ENCODE measurements at places on chromosomes 13 and 19. TPM values are rescaled to one million over a fixed set of nuclear protein-coding genes. Genes with fewer than 3 reads are reported as not detected.

DNA sequence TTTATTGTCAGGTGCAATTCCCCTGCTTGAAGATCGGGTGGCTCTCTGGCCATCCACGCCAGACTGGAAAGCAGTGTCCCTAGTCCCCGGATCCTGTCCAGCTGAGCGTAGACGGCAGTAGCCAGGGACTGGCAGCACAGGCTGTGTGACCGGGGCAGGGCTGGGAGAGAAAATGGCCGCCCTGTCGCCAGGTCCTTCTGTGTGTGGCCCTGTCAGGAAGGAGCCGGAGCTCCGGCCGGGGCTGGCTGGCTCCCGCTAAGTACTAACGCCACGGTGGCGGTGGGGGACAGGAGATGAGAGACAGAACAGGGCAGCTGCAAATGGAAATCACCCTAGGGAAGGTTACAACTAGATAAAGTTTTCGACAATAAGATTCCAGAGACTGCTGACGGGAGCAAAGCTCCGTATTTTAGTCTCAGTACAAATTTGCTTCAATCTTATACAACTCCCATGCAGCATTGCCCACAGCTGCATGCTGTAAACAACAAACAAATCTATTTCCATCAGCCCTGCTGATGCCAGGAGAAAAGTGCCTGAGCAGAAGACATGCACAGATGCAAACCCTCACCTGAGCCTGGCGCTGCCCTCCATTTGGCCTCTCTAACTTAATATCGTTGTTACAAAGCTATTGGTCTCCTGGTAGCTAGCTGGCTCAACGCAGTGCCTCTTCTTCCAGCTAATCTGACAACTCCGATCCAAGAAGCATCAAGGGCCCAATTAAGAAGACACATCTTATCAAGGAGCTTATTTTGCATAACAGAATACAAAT is 253.0 kb downstream of the TSHZ3 start:
- no peak for DNase-seq

F2RL3 gene
- 7.0 TPM for total RNA-seq

DNA sequence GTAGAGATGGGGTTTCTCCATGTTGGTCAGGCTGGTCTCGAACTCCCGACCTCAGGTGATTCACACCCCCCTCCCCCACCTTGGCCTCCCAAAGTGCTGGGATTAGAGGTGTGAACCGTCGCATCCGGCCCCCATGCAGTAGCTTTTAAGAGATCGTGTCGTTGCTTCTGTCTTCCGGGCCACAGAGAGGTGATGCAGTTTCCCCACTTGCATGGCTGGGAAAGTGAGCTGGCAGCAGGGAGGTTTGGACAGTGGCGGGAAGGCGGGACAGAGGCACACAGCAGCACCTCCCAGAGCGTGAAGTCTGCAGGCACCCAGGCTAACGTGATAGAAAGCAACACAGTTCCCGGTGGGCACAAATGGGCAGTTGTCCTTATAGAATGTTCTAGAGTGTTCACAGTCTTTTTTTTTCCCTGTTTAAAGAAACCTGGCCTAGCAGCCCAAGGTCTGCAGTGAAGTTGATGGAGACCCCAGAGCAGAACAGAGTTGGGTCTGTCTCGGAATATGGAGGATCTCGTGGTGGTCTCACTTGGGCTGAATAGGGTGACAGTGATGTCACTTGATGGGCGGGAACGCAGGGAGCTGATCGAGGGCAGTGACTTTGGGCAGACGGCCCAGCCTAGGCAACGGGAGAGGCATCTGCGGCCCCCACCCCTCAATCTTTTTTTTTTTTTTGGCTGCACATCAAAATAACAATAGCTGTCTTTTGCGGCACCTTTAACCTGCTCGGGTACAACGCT is 4.9 kb downstream of the UHRF1 start:
- DNase-seq = no peak

- DNase-seq = peak; percentile 91
These were observed 3.7 kb downstream of the ANGPTL8 start for GRCh38 chr19:11242864-11243797.

- no peak for DNase-seq
These were observed 6.7 kb downstream of the ATP1A3 start for GRCh38 chr19:41987141-41987860.

DNA sequence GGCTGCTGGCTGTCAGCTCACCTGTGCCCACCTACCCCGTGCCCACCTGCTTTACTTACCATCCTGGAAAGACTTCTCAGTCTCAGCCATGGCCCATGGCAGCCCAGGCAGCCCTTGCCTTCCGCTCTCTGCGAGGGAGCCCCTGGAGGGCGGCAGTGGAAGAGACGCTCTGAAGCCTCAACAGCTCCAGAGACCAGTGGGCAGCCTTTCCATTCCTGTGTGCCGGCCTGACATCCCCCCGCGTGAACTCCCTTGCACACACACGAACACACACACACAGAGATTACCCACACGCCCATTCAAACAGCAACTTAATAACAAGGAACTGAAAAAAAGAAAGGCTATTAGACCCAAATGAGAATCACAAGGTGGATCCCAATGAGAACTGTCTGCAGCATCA is 14.2 kb upstream of the RASA3 start:
- DNase-seq = no peak

DNA sequence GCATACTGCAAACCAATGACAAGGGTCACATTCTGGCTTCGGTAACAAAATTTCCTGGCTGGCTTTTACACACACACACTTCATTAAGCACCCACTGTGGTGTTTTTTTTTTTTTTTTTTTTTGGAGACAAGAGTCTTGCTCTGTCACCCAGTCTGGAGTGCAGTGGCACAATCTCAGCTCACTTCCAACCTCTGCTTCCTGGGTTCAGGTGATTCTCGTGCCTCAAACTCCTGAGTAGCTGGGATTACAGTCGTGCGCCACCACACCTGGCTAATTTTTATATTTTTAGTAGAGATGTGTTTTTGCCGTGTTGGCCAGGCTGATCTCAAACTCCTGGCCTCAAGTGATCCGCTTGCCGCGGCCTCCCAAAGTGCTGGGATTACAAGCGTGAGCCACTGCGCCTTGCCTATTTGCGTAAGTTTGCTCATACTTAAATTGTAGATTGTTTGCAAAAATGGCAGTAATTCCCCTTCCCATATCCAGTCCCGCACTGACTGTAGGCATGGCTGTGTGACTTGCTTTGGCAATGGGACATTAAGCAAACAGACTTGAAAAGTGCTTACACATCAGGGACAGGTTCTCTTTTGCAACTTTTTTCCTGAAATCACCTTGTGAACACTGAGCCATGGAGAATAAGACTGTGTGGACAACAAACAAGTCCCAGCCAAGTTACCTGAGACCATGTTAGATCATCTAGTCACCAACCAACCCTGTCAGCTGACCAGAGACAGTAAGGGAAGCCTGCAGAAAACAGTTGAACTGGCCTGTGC is 42.1 kb upstream of the EBPL start:
- no peak for DNase-seq

MUC16 gene
- total RNA-seq = not detected

C1QTNF9 gene
- not detected for total RNA-seq

DNA sequence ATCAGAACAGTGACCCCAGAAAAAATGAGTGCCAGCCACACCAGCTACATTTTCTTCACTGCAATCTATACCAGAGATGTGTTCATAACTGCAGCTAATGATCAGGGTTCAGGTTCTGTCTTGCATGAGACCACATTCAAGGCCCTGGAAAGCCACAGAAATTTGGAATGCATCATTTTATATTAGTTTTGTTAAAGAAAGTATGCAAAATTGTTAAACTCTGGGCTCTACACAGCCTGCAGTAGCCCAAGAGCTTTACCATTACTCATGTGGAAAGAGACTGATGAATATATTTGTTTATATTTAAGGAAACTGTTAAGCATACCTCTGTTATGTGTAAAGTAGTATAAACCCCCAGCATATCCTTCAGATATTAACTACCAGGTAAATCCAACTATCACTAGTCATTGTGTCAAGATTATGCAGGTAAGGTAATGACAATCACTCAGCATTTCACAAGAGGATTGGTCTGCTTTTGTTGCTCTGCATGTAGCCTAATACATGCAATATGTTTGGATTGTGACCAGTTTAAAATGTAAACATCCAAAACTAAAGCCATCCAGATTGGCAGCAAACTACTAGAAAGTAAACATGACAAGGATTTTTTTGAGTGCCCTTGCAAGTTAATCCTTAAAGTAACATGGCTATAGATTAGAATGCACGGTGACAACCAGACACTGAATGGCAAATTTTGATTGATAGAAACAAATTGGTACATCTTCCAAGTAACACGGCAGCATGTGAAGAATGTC is 429.1 kb upstream of the ARGLU1 start:
- DNase-seq = no peak

- DNase-seq = no peak
These were observed 398.8 kb downstream of the DLEU7 start for GRCh38 chr13:50444726-50445125.

GRCh38 chr19:53506728-53507127 is 31.2 kb upstream of the ZNF331 start:
- DNase-seq = no peak

ZNF610 gene
- 6.5 TPM for total RNA-seq

CHST8 gene
- 0.29 TPM for total RNA-seq
